Glomerular endothelial cell (primary cell): ENCODE measurements at places on chromosomes 7 and 10. TPM values are rescaled to one million over a fixed set of nuclear protein-coding genes. Genes with fewer than 3 reads are reported as not detected.

GRCh38 chr10:64444564-64444963, 923.4 kb downstream of the REEP3 start:
- no peak for DNase-seq

DNA sequence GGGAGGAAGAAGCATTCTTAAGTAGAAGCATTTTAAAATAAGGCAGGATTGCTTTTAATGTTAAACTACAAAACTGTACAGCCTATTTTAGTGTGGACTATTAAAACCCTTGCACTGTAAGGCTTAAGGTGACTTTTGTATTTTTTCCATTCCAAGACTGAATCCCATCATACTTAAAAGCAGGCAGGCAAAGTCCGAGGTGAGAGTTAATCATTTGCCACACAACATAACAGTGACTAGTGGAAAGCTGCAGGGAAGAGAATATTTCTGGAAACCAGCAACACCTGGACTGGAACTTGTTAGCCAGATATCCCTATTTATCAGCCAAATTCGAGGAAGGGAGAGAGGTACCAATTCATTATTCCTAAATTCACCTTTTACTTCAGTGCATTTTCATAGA, 3.5 kb downstream of the PRR15 start:
- no peak for DNase-seq

- DNase-seq: no peak
Measured at GRCh38 chr10:80512031-80512526, 25.6 kb upstream of the SH2D4B start.

DNA sequence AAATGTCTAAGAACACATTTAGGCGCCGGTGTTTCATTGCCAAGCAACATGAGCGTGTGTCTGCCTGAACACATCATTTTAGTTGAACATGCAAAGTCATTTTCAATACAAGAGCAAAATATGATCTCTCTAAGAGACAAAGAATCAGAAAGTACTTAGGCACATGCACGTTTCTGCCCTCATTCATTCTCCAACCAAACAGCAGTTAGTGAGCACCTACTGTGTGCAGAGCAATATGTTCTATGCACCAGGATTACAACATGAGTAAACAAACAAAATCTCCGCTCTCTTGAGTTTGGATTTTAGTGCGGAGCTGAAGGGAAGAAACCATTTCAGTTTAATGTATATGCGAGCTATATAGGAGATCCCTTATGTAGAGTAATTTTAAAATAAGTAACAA, 71.6 kb upstream of the KLF6 start:
- no peak for DNase-seq

GRCh38 chr7:22667562-22668239, 59.3 kb upstream of the IL6 start:
- no peak for DNase-seq

DNA sequence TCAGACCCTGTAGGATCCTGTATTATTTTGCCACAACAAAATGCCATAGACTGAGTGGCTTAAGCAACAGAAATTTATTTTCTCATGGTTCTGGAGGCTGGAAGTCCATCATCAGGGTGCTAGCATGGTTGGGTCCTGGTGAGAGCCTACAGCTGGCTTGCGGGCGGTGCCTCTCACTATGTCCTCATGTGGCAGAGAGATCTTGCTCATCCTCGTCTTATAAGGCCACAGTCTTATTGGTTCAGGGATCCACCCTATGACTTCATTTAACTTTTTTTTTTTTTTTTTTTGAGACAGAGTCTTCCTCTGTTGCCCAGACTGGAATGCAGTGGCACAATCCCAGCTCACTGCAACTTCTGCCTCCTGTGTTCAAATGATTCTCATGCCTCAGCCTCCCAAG, 90.9 kb downstream of the LSM5 start:
- no peak for DNase-seq

- no peak for DNase-seq
Measured at GRCh38 chr7:121847041-121847440, 25.9 kb upstream of the PTPRZ1 start.

DNA sequence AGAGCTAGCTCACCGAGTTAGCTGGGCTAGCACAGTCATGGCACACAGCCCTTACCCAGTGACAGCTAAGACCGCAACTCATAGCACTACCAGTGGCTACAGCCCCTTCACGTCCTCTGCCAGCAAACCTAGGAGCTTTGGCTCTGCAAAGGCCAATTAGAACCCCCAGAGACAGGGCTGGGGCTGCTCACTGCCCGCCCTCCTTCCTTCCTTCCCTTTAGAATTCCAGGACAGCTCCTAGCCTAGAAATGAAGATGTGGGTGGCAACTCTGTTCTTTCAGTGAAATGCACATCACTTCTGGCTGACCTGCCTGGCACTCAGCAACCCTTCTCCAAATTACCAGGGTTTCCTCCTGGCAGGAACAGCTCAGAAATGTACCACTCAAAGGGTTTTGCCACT, 99.9 kb downstream of the FAM53B start:
- DNase-seq: no peak

GRCh38 chr7:148144827-148145226, 445.7 kb upstream of the C7orf33 start:
- DNase-seq: no peak

- DNase-seq: no peak
Measured at GRCh38 chr7:115662120-115662519, 368.4 kb downstream of the TFEC start.

- DNase-seq: no peak
Measured at GRCh38 chr10:114310346-114310745, 71.3 kb downstream of the VWA2 start.

GRCh38 chr7:108122181-108122580, 8.0 kb downstream of the LAMB4 start:
- DNase-seq: no peak

DNA sequence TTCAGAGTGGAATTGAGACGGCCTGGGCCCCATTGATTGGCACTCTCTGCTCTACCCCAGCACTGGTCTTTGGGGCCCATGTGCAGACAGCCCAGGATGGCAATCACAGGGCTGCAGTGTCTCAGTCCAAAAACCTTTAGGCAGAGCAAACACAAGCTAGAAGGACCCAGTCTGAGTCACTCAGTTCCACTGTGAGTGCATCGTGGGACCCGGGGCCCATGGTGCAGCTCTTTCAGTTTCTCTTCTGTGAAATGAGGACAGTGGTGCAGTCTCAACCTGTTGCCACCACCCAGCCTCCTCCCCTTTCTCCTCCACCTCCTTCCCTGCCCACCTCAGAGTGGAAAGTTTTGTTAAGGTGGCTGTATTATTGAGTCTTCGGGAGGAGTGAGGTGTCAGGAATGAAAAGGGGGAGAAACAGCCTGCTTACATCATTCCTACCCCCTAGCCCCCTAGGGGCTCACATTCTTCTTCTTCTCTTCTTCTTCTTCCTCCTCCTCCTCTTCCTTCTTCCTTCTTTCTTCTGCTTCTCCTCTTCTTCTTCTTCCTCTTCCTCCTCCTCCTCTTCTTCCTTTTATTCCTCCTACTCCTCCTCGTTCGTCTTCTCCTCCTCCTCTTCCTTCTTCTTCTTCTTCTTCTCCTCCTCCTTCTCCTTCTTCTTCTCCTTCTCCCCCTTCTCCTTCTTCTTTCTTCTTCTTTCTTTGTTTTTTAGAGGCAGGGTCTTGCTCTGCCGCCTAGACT, 19.5 kb upstream of the CARD11 start:
- DNase-seq: no peak

DNA sequence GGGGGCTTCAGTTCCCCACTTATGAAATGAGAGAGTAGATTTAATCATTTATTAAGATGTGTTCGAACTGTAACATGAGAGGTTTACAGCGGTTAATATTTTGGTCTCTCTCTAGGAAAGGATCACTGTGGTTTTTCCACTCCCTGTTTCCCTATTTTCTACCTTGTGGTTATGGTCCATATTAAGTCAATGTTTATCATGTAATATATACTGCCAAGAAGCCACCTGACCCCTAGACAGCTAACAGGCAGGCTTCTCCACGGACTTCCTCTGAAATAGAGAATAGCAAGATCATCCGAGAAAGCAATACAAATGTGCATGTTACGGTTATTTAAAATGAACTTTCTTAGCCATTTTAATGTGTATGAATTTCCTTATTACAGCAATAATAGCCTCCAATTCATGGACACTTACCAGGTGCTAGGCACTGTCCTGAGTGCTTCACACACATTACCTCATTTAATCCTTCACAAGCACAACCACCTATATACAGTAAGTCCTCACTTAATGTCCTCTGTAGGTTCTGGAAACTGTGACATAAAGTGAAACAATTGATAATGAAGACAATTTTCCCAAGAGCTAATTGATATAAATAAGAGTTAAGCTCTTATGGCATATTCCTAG, 835 bp upstream of the COL28A1 start:
- no peak for DNase-seq

GRCh38 chr7:94949532-94949931, 42.1 kb downstream of the PPP1R9A start:
- no peak for DNase-seq

GRCh38 chr10:29918623-29919400, 140.6 kb downstream of the JCAD start:
- DNase-seq: no peak

GRCh38 chr7:39721919-39722597, 98.7 kb downstream of the RALA start:
- DNase-seq: no peak

DNA sequence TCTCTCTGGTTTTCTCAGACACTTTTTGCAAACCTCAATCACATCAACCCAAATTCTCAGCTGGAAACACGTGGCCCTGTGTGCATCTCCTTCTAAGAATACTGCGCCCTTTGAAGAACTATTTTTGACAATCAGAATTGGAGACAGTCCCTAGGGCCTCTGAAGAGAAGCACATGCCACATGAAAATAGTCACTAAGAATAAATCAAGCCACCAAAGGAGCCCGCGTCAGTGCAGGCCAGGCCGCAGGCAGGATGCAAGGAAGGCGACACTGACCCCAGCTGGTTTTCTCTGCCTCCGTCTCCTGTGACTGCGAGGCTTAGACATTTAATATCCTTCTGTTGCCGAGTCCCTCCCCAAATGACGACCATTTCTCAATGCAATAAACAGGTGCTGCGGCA, 88.0 kb upstream of the ADAM12 start:
- DNase-seq: no peak

DNA sequence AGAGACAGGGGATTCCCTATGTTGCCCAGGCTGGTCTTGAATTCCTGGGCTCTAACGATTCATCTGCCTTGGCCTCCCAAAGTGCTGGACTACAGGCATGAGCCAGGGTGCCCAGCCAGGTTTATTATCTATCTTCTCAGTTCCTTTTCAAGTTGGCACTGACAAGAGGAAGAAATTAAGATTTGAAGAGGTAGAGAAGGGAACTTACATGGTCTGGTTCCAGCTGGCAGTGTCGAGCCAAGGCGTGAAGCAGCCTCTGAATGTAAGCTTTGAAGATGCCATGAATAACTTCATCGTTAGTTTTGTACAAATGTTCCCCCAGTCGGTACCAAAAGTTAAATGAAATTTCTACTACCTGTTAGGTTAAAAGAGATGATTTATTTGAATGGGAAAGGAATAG, 57.7 kb downstream of the TNPO3 start:
- DNase-seq: no peak

DNA sequence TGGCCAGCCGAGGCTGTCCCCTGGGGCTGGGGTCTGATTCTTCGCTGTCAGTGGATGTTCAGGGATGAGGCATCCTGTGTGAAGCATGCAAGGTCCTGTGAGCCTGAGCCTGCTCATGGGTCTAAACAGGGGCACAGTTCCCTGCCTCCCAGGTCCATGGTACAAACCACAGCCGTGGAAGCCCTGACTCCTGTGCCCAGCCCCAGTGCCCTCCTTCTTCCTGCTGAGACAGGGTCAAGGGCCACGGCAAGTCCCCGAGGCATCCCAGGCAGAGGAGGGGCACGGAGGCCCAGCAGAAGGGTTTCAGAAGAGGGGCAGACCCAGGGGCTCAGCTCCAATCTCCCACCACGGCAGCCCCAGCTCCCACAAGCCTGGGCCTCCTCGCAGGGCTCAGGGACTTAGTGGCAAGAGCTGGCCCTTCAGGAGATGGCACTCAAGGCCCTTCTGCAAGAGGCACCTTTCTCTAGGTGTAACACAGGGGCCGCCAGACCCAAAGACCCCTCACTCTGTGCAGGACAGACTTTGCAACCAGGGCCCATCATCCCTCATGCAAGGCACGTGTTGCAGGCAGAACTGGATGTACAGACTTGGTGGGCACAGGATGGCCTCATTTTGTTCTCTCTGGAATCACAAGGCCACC, 248.8 kb downstream of the TCERG1L start:
- DNase-seq: no peak

DNA sequence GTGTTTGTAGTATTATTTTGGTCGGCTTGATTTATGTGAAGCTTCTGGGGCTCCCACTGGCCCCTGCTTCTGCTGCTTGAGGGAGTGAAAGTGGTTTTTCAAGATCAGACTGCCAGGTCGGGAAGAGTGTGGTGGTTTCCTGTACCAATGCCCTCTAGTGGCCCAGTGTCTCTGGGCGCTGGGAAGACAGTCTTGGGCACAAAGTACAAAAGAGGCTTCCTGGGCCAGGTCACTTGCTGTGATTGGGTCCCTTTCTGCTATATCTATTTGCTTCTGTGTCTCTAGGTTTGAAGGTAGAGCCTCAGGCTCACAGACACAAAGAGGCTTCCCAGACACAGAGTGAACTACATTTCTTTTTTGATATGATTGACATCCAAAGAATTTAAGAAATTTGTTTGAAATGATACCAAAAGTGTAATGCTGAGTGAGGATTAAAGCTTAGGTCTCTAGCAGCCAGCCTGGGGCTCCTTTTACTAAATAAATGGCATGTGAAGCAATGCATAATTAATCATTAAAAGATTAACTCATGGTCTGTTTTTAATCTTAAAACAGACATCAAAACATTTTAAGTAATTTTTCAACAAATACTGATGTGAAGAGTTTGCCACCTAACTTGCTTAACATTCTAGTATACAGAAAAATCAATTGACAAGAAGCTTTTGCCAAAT, 36.3 kb downstream of the ABCB1 start:
- DNase-seq: no peak

- DNase-seq: no peak
Measured at GRCh38 chr7:128940494-128941322, 3.0 kb downstream of the IRF5 start.

DNA sequence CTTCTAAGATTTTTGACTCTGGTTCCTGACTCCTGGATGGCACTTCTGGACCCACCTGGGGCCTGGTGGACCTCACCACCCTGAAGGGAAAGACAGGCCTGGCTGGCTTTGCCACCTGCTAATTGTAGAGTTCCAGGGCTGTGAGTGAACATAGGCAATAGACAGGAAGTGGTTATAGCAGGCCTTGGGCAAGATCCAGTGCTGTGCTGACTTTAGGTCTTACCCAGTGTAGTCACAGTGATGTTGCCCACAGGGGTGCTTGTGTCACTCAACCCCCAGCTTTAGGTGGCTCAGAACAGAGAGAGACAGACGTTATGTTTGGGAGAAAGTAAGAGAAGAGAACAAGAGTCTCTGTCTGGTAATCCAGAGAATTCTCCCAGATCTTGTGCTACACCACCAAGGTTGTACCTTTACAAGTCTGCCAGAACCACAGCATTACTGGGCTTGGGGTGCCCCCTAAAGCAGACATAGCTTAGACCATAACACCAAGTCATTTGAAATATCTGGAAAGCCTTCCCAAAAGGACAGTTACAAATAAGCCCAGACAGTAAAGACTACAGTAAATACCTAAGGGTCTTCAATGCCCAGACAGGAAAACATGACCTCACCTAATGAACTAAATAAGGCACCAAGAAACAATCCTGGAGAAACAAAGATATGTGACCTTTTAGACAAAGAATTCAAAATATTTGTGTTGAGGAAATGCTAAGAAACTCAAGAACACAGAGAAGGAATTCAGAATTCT, 303.4 kb downstream of the PCLO start:
- DNase-seq: peak; percentile 68

The NODAL gene
- total RNA-seq: not detected in 2 replicates

The PAPSS2 gene
- total RNA-seq: 63.9 and 109 TPM in 2 replicates

The TUBB8 gene
- total RNA-seq: not detected in 2 replicates

The ARID5B gene
- 9.5 and 9.9 TPM in 2 replicates for total RNA-seq

The ANKRD30A gene
- total RNA-seq: not detected in 2 replicates

The FAM241B gene
- 1.6 and 1.8 TPM in 2 replicates for total RNA-seq

The CDH23 gene
- not detected in 2 replicates for total RNA-seq

The KDM7A gene
- 3.9 and 8.8 TPM in 2 replicates for total RNA-seq

The LDB3 gene
- total RNA-seq: not detected in 2 replicates
